ENCODE measurements at places on chromosomes 11 and 22. TPM values are rescaled to one million over a fixed set of nuclear protein-coding genes. Genes with fewer than 3 reads are reported as not detected.

P2RX6 gene
- 1.4 TPM for total RNA-seq

CRYBB3 gene
- total RNA-seq, result not detected

FXYD2 gene
- total RNA-seq, result not detected

B3GAT1 gene
- total RNA-seq, result not detected

NCAM1 gene
- 0.13 TPM for total RNA-seq

SYT13 gene
- total RNA-seq, result not detected

CSF2RB gene
- total RNA-seq, result 1.5 TPM

TNNT3 gene
- total RNA-seq, result 0.25 TPM

MUC5AC gene
- under 0.01 TPM for total RNA-seq

GPHA2 gene
- total RNA-seq, result not detected

IGLL1 gene
- not detected for total RNA-seq

OR56A1 gene
- not detected for total RNA-seq

MUC2 gene
- not detected for total RNA-seq

All from aortic smooth muscle cell (primary cell).